Hypothalamus (tissue), 51 donors: ENCODE measurements at places on chromosomes 1 and 21.
A peak's percentile ranks its signal among the peaks of the same experiment; 100 is the strongest.

GRCh38 chr1:202551683-202552082 lies 158.6 kb downstream of the SYT2 start:
- no peak for DNase-seq

- DNase-seq = no peak
Observed at GRCh38 chr1:29379443-29380073, 143.2 kb downstream of the PTPRU start.

- DNase-seq = no peak
Observed at GRCh38 chr1:62068978-62069377, 125.7 kb upstream of the L1TD1 start.

DNA sequence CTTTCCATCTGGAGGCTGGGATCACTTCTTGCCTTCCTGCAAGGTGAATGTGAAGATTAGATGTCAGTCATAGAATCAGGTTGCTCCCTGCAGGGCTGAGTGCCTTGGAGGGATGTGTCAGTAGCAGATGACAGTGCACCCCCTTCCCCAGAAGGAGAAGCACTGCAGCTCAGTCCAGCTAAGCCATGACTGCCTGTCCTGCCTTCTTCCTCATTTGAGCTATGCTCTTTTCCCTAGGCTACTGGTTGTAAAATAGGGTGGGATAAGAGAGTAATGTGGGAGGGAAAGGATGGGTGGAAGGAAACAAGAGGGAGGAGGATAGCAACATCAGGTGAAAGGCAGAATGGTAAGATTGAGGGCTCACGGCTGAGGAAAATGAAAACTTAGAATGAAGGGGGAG lies 11.1 kb upstream of the FABP3 start:
- DNase-seq = no peak

GRCh38 chr1:245493029-245493428 lies 338.2 kb downstream of the KIF26B start:
- DNase-seq = no peak

DNA sequence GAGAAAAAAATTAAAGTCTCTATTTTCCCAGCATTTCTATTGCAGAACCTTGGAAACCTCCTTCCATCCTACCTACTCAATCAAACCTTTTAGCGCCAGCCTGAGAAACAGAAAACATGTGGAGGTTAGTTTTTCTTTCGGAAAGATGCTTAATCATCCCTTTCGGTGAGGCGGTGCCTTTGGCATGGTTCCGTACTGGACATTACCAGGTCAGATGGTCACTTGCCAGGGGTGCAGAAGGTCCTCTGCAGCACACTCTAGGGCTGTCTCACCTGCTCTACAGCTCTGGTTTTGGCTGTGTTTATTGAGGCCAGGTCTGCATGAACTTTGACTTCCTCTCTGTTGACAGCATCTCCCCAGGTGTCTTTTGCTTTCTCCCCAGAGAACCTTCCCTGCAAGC lies 121.5 kb downstream of the PLD5 start:
- DNase-seq = no peak

- no peak for DNase-seq
Observed at GRCh38 chr1:53129891-53130597, 12.4 kb downstream of the SLC1A7 start.

- no peak for DNase-seq
Observed at GRCh38 chr1:93114391-93114790, 35.3 kb downstream of the MTF2 start.

DNA sequence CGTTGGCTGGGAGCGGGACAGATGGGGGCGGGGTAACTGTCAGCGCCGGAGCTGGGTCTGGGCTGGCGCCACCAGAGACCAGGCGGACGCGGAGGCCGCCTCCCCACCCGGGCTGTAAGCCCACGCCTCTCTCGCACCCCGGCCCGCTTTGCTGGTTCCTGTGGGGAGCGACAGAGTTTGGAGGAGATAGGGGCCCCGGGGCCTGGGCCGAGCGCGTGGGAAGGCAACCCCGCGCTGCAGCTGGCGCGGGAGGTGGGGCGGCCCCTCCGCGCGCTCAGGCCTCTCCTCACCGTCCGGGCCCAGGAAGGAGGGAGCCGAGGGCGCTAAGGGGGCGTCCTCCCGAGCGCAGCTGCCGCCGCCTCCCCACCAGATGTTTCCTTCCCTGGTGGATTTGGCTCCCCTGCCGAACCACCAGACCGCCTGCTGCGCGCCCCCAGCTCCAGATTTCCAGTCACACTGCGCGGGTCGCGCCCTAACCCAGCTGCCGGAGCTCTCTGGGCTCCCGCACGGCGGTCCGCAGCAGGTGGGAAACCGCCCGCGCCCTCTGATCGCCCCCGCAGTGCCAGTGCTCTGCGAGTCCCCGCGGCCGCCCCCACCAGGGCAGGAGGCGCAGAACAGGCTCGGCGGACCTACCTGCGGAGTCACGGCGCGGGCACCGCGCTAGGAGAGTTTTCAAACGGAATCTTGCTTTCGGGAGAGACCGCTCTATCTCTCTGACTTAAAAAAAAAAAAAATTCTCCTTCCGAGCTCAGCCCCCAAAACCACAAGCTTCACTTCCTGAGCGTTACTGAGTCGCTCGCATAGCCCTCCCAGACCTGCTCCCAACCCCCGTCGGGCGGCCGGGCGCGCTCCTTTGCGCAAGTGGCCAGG lies 1.1 kb downstream of the GFI1 start:
- DNase-seq = no peak

DNA sequence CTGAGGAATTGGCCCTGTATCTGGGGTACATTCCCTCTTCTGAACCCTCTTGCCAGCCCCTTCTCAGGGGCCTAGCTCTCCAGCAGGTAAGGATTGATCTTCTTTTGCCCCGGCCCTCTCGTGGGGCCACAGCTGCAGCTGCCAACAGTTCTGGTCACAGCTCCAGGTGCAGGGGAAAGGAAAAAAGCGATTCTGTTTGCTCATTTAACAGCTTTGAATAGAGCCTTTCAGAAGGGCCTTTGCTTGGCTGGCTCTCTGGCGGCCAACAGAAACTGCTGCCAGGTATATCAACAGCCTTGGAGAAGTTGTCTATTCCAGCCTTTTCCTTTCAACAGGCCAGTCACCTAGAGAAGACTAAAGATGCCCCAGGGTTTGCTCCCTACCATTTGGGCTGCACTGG lies 16.1 kb upstream of the FMOD start:
- no peak for DNase-seq

GRCh38 chr1:35451125-35451528 lies 106.1 kb downstream of the KIAA0319L start:
- peak; percentile 37 for DNase-seq

DNA sequence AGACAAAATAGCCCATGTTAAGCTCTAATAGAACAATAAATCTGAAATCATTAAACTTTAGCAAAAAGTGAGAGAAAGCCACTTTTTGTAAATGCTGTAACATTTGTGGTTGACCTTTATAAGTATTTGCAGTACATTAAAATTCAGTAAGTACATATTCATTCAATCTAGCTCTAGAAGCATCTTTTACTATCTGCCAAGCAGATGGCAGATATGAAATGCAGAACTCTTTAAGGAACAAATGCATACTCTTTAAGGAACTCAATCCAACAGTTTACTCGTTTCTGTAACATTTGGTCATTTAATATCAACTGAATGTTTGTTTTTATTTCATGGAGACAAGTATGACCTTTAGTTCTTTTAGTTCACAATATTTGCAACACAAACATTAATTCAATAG lies 150.1 kb downstream of the APP start:
- DNase-seq = no peak

GRCh38 chr1:54553602-54554313 lies 5.7 kb downstream of the ACOT11 start:
- no peak for DNase-seq

- DNase-seq = no peak
Observed at GRCh38 chr1:162530307-162530987, 31.1 kb upstream of the UAP1 start.

GRCh38 chr1:145782272-145783099 lies 41.4 kb downstream of the RNF115 start:
- DNase-seq = no peak

DNA sequence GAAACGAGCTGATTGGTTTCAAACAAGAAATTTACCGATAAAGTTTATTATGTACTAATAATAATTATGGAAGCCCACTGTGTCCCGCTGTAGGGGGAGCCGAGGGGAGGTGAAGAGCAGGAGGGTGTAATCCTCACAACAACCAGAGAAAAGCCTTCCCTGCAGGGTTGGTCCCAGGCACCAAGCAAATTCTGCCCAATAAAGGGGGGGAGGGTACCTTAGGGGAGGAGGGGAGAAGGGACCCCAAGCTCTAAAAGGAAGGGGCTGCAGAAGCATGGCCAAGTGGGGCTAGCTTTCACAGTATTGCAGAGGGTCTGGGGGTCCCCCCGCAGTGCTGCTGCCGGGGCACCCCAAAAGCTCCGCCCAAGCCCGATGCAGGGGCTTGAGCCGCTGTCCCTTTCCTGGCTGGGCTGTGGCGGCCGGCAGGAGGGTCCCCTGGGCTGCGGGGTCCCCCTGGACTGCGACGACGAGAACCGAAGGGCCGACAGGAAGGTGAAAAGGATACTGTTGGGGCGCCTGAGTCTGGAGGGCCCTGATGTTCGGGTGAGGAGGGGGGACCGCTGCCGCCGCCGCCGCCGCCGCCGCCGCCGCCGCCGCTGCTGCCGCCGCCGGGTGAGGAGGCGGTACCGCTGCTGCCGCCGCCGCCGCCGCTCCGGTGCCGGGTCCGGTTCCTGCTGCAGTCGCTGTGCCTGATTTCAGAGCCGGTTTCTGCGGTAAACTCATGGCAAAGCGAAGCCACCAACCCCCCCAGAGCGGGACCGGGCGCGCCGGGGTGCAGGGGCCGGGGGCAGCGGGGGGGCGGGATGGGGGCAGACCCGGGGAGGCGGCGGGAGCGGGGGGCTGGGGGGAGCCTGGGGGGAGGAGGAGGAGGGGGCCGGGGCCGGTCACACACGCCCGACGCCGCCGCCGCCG lies 771 bp downstream of the EIF4G3 start:
- DNase-seq = no peak

GRCh38 chr1:65812065-65812464 lies 19.4 kb downstream of the PDE4B start:
- no peak for DNase-seq

- peak; percentile 5 for DNase-seq
Observed at GRCh38 chr1:108049178-108049819, 84.3 kb upstream of the VAV3 start.

GRCh38 chr1:228548788-228549187 lies 61.6 kb downstream of the RNF187 start:
- no peak for DNase-seq

DNA sequence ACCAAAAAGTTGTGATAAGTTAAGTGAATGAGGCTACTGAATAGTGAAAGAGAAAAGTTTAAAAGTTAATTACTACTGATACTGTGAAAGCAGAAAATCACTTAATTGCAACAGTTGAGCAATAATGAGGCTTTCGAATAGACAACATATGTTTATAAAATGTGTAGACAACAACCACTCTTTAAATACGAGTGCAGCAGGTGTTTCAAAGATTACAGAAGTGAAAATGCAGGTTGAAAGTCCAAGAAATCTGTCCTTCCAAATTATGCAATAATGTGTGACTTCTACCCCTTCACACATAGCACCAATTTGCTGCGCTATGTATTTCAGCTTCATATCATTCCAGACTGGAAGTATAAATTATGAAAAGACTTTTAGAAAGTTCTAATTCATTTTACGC lies 213.0 kb downstream of the COL24A1 start:
- DNase-seq = no peak

GRCh38 chr1:942411-942821 lies 16.6 kb downstream of the NOC2L start:
- DNase-seq = no peak

DNA sequence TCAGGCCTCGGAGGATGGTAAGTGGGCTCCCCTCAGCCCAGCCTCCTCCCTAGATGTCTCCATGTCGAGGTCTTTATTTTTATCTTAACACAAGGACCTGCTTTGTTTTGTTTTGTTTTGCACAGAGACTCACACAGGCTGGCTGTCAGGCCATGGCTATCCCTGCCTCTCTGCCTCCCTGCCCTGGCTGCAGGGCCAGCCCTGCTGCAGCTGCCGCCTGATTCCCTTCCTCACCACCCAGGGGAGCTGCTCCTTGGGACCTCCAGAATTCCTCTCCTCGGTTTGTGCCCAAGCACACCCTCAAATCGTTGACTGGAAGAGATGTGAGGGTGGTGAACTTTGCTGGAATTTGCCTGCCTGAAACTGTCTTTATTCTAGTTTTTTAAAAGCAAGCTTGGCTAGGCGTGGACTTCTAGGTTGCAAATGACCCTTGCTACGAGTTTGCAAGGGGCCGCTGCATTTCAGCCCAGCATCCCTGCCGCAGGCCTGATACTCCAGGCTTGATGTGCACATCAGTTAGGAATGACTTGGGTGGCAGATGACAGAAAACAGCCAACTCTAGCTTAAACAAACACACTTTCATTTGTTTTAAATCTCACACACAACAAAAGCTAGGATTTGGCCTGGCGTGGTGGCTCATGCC lies 37.1 kb downstream of the WNT9A start:
- no peak for DNase-seq

DNA sequence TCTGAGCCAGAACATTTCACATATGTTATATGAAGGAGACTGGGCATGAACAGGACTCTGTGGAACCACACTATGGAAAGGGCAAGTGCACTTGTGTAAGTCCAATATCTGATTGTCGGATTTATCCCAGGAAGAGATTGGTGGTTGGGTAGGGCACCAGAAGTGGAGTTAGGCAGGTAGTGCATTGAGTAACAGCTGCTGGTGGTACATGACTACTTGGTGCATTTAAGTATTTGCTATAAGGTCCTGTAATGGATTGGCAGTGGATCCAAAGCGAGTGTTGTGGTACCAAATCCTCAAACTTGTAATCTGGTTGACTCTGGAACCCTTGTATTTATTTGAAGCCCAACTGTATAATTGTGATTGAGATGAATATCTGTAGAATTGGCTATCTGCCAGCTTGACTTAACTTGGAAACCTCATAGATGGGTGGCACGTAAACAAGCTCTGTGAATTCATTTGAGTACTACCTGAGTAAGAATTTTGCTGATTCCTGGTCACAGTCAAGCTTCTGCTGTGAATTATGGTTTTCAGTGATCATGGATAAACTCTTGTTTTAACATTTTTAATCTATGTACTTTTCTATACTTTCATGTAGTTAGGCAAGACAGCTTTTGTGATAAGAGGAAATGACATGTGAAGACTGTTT lies 21.1 kb downstream of the UBAP2L start:
- no peak for DNase-seq

- DNase-seq = no peak
Observed at GRCh38 chr1:24403806-24404205, 9.8 kb downstream of the STPG1 start.

DNA sequence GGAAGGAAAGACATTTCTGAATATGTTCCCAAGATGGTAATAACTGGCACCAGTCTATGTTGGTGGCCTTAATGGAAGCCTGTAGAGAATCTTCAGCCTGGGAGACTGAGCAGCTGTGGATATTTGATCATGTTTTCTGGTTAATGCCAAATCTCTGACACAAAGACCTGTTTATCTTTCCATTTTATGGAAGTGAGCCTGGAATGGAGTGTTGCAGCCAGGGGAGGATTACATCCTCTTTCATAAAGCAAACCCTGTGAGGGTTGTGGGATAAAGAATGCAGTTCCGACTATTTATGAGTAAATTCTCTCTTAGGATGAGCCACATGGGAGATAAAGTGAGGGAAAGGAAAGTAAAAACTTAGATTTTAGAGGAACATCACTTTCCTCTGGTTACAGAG lies 144.1 kb downstream of the PCP4 start:
- no peak for DNase-seq
